ENCODE measurements at places on chromosomes 11 and 22.

- DNase-seq, result no peak
These were observed 24.5 kb downstream of the DIXDC1 start for GRCh38 chr11:111961389-111962300.

- DNase-seq, result peak; percentile 54
These were observed 24.2 kb downstream of the MED15 start for GRCh38 chr22:20531404-20532201.

DNA sequence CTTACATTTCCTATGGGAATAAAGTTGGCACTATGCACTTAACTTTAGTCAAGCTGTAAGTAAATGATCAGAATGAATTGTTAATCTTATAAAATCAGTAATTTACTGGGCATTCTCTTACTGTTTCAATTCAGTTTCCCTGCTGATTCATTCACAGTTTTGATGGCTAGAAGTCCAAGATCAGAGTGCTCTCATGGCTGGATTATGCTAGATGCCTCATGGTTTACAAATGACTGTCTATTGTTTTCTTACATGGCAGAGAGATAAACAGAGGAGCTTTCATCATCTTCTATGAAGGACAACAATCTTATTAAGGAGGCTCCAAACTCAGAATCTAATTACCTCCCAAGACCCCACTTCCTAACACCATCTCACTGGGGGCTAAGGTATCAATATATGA lies 135.1 kb upstream of the CARD18 start:
- DNase-seq, result no peak

DNA sequence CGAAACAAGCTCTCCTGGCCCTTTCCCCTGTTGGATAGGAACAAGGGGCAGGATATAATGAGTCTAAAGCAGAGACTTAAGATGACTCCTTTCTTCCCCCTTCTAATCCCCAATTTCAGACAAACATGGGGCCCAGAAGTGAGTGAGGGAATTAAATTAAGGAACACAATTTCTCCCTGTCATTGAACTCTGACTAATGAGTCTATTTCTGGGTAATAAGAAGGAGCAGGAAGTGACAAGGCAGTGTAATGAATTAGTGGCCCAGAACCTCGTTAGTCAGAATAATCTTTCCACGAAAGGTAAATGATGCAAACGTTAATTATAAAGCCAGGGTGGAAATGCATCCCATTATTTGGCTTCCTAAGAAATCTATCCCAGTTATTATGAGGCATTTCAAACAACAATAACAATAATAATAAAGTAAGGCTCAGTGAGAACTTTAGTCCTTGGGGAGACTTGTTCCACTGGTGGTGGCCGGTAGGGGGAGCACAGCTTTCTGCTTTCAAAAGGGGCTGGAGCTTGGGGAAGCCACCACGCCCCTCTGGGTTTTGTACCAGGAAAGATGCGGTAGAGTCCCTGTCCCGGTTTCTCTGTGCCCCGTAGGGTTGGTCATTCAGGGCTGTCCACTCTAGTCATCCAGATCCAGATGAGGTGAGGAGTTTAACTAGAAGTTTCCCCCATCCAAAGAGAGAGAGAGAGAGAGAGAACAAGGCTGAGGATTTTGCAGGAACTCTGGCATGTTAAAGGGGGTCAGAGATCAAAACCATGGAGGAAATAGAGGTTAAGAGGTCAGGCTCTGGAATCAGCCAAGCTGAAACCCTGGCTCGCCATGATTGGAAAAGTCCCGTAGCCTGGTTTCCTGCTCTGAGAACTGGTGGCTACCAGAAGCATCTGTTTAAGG lies 298.3 kb downstream of the NTM start:
- DNase-seq, result no peak

DNA sequence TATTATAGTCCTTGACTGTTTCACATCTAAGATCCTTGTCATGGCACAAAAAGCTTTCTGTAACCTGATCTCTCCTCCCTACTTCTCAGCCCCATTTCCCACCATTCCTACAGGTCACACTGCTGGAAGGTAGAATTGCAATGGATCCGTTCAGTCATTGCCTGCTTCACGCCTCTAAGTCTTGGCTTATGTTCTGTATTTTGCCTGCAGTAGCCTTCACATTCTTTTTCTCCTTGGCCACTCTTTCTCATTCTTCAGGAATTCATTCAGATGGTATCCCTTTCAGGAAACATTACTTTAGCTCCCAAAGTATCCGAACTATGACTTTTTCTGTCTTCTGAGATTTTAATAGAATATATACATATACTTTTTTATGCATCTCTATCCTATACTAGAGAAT lies 731.5 kb downstream of the NTM start:
- no peak for DNase-seq

- DNase-seq, result no peak
These were observed 11.0 kb upstream of the PTPRJ start for GRCh38 chr11:47969401-47969800.

GRCh38 chr11:125112208-125112604 lies 780 bp upstream of the TMEM218 start:
- DNase-seq, result no peak

DNA sequence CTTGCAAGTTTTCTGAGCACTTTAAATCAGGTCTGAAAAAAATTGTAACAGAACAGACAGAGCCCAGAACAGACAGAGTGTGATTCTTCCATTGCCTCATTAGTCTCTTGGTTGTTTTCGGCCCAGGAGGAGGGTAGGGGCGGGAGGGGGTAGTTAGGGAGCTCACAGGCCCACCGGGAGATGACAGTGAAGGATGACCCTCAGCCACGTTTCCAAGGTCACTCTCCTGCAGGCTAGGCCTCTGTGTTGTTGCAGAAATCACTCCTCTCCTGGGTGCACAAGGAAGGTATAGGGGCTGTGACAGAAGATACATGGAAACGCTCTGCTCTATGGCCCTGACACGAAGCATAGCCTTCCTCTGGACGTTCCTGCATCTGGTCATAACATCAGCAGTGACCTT lies 69.3 kb downstream of the ABTB2 start:
- DNase-seq, result no peak

DNA sequence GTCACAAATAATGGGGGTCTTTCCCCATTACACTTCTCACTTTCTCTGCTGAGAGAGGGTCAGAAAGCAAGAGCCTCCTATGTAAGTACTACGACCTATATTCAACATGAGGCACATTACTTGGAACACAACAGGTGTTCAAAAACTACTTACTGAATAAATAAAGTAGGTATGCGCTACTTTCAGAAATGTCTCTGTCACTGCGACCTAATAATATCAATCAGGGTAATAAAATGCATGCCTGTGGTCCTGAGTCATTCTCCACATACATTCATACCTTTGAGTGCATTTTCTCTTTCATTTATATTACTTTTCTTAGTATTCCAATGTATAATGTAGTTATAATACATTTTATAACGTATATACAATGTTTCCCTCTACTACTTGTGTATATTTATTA lies 838.9 kb downstream of the DLG2 start:
- no peak for DNase-seq

GRCh38 chr11:12915093-12915492 lies 94.0 kb upstream of the RASSF10 start:
- no peak for DNase-seq

DNA sequence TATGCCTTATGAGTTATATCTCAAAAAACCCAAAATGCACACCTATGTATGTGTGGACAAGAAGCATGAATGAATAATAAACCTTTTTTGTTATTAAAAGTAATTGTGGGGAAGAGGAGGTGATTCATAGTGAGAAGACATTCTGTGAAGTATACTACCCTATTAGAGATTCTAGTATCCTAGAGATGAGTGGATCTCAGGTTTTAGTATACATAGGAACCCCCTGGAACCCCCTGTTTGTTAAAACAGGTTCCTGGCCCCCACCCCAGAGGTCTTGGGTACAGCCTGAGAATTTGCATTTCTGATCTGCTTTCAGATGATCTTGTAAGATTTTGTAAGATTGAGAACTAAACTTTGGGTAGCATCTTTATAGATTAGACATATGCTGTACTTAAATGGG lies 17.5 kb downstream of the NUCB2 start:
- DNase-seq, result no peak

- DNase-seq, result no peak
These were observed 111.4 kb upstream of the TBCEL start for GRCh38 chr11:120912504-120912903.

DNA sequence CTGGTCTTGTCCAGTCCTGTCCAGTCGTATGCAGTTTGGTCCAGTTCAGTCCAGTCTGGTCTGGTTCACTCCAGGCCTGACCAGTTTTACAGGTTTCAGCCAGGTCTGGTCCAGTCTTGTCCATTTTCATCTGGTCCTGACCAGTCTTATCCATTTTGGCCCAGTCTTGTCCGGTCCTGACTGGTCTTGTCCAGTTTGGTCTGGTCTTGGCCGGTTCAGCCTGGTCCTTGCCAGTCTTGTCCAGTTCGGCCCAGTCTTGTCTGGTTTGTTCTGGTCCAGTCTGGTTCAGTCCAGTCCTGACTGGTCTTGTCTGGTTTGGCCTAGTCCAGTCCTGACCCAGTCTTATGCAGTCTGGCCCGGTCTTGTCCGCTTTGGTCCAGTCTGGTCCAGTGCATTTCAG lies 380.2 kb downstream of the OR4C45 start:
- no peak for DNase-seq

GRCh38 chr22:49736538-49736937 lies 91.1 kb downstream of the BRD1 start:
- peak; percentile 54 for DNase-seq

Data from tibial artery (tissue), 4 donors.